Endothelial cell of umbilical vein (primary cell): ENCODE measurements at places on chromosomes 3 and 15. TPM values are rescaled to one million over a fixed set of nuclear protein-coding genes. Genes with fewer than 3 reads are reported as not detected.

- no peak overlapping the region for H3K4me3 ChIP-seq
- no peak overlapping the region for H3K27ac ChIP-seq
- no peaks in the 10 kb centered on the region for H3K36me3 ChIP-seq
- no peak for DNase-seq
These were observed 65.9 kb downstream of the SLCO2A1 start for GRCh38 chr3:133963657-133964396.

- no peak overlapping the region for H3K4me3 ChIP-seq
- no peaks in the 10 kb centered on the region for H3K27me3 ChIP-seq
- no peaks in the 10 kb centered on the region for H3K36me3 ChIP-seq
- no peak overlapping the region for H3K27ac ChIP-seq
These were observed 266.0 kb upstream of the ICE2 start for GRCh38 chr15:60744826-60745460.

The INKA1 gene
- total RNA-seq: 24.0 and 26.5 TPM in 2 replicates

The FOXL2 gene
- total RNA-seq: 0.12 TPM in 1 of 2 replicates, not detected in the other
